Activated CD4-positive, CD25-positive, alpha-beta regulatory T cell (primary cell): ENCODE measurements at places on chromosomes 3 and 15.
A peak's percentile ranks its signal among the peaks of the same experiment; 100 is the strongest.

- no peak for DNase-seq
Measured at GRCh38 chr3:50811893-50812292, 137.2 kb downstream of the DOCK3 start.

DNA sequence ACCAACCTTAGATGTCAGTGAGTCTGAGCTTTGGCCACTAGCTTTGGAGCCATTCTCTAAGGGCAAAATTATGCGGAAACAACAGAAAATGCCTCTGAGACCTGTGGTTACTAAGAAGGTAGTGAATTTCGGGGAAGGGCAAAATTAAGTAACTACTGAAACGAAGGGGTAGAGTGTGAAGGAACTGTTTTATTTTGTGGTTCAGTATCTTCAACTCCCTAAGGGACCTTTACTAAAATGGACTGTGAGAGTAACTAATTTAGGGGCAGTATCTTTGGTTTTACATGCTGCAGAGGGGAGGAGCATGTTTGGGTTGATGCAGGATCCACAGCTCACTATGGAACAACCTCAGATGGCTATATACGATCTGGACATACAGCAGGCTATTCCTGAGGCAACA is 8.0 kb upstream of the ALG1L2 start:
- no peak for DNase-seq

DNA sequence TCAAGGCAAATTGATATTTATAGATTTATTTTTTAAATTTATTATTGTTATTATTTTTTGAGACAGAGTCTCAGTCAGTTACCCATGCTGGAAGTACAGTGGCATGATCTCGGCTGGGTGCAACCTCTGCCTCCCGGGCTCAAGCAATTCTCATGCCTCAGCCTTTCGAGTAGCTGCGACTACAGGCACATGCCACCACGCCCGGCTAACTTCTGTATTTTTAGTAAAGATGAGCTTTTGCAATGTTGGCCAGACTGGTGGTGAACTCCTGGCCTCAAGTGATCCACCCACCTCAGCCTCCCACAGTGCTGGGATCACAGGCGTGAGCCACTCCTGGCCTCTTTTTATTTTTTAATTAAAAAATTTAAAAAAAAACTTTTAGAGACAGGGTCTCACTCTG is 19.0 kb downstream of the SPG21 start:
- DNase-seq, result no peak

- peak; percentile 61 for DNase-seq
Measured at GRCh38 chr15:78241017-78241416, 6.7 kb upstream of the ACSBG1 start.

- no peak for DNase-seq
Measured at GRCh38 chr3:192860454-192860853, 57.2 kb downstream of the MB21D2 start.

DNA sequence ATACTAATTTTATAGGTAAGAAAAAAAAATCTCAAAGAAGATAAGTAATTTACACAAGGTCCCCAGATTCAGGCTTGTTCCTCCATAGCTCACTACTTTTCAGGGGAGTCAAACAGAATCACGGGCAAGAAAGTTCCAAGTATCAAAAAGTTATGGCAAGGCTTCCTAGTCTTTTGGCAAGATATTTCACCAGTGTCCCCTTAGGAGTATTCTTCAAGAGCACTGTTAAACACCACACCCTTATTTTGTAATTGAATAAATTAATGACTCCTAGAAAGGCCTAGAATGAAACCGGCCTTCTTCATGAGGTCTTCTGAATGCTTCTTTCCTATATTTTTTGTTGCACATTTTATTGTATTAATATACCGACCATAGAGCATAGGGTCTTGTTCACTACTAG is 109.7 kb downstream of the MYLK start:
- no peak for DNase-seq

DNA sequence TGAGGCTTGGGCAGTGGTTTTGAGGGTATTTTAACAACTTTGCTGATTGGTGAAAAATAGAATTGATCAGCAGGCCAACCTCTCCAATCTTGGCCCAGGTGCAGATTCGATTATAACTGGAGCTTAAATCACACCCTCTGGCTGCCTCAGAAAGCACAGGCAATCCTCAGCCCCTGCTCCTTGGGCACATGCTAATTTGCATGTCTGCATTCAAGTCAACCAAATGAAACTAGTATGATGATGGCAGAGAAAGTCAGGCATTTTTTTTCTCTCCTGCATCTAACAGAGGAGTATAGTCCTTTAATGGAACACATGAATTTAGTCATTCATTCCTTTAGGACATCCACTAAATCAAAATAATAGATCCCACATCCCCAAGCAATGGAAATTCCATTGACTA is 16.8 kb upstream of the NMNAT3 start:
- DNase-seq, result no peak

DNA sequence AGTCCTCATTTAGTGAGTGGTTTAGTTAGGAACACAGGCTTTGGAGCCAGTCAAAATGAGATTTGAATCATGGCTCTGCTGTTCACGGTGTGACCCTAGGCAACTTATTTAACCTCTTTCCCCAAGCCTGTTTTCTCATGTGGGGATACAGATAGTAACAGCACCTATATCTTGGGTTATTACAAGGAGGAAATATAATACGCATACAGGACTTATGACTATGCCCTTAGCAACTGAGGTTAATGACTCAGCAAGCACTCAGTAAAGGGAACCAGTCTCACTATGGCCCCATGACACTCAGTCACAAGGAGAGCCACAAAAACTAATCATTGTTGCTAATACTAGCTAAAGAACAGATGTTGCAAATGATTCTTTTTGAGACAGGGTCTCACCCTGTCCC is 45.9 kb downstream of the SUMF1 start:
- DNase-seq, result no peak

DNA sequence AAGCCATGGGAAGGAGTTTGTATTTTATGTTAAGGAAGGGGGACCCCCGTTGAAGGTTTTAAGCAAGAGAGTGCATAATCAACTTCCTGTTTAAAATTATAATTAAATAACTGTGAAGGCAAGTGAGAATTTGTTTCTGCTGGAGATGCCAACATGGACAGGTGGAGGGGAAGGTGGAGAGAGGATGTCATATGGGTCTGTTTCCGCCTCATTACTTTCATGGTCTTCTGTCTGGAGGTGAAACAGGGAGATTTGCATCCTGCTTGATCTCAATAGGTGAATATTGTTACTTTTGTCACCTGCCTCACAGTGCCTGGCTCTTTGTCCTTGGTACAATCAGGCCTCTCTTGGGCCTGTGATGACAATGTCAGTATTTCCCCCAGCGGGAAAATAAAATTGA is 300.6 kb upstream of the LMCD1 start:
- no peak for DNase-seq

DNA sequence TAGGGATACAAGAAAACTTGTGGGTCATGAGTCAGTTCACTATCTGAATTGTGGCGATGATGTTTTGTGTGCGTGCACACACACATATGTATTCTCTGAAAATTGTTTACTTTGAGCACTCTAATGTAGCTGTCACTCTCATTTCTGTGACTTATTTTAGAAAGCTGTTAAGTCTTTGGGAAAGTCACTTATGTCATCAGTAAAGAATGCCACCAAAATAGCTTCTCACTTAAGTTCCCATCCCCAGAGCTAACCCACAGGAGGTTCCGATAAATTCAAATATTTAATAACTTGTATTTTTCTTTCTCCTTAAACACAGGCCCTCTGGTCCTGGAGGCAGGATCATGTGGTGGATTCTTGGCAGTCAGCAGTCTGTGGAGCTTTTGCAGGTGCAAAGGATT is 138.3 kb downstream of the LRIG1 start:
- DNase-seq, result no peak

DNA sequence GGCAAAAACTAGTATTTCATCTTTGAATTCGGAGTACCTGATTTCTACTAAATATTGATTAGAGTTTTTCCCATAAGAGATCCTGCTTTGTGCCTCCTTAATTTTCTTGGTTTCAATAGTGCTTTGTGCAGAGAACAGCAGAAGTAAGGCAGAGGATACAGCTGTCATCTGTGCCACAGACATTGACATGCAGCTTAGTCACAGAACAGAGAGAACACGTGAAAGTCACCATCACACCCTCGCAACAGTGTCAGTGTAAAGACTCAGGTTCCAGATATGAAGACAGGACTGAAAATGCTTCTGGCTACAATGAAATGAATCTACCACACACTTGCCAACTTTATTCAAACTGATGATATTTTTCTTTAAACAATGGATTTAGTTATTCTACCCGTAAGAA is 942.8 kb upstream of the CFAP20DC start:
- no peak for DNase-seq

DNA sequence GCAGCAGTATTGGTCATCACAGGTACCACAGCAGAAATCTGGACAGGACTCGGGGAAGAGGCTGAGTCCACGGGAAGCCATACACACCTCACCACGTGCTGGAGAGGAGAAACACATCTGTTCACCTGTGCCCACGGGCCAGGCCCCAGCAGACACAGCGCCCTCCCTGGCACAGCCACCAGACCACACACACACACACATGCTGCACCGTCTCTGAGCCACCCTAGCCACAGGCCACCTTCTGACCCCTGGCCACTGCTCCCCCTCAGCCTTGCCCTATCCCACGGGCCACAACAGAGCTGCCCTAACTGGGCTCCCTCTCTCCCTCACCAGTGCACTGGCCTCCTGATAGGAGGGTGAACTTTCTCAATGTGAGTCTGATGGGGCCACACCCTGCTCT is 2.8 kb downstream of the SHISA5 start:
- DNase-seq, result no peak

DNA sequence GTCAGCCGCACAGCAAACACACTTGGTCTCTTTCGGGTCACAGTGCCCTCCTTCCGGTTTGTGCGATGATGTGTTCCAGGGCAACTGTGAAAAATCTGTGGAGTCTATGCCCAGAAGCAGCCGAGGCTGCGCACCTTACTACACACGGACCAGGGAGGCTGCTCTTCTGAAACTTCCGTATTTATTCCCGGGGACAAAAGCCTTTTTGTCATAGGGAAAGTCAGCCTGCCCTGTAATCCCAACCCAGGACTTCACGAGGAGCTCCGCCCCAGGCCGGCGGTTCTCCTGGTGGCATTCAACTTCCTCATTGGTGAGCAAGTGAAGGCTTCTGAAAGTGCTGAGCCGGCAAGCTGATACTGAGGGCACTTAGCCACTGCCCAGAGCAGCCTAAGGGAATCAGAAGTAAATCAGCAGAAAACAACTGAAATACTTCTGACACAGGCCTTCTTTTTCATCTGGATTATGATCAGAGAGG is 126.5 kb downstream of the FMN1 start:
- no peak for DNase-seq

GRCh38 chr3:88997260-88997659 is 110.2 kb upstream of the EPHA3 start:
- DNase-seq, result no peak

- DNase-seq, result no peak
Measured at GRCh38 chr15:82788496-82788895, 17.4 kb downstream of the FSD2 start.

DNA sequence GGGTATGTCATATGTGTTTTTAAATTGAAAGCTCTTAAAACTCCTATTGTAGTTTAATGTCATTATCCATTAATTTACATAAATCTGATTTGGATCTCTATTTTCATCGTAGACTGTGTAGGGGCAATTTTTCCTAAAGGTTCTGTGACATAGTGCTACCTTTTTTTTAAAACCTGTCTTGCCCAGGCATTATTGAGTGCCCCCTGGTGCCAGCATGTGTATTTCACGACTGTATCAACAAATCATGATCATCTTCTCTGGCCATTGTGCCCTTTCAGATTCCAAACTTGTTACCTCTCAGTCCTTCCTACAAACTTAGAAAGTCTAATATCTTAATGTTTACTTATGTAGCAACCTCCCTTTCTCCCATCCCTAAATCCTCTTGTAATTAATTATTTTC is 97.2 kb upstream of the FLNB start:
- no peak for DNase-seq

DNA sequence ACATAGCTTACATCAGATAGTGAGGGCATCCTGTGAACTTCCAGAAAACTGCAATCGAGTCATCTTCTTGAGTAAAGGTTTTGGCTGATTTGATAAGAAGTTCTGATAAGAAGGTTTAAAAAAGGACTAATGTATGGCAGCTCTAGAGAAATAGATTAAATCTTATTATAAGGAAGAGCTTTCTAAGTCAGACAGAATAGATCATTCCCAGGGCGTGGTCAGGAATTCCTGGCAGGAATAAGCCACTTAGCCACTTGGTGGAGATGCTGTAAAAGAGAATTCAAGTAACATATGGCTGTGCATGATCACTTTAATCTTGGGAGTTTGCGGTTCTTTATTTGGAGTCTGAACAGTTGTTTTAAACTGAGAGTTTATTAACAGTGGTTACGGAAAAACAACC is 17.4 kb downstream of the PGBD4 start:
- no peak for DNase-seq
